ENCODE measurements at places on chromosomes 7 and 10.

GRCh38 chr10:22851865-22852239, 76.0 kb upstream of the ARMC3 start:
- no peak for DNase-seq

GRCh38 chr7:15886626-15887025, 200.1 kb upstream of the MEOX2 start:
- DNase-seq, result no peak

DNA sequence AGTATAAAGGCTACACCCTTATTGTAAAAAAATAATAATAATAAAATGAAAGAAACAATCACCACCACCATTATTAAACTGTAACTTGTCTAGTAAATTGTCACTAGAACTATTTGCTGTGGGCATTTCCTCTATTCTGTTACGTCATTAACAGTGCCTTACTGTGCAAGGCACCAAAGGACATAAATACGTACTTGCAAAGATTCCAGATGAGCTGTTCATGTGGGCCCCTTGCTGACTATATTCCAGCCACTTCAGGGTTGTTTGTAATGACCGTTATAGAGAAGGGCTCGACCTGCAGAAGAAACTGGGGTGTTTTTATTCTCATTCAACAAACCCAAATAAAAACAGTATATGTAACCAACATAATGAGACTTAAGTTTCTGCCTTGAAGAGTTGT, 60.4 kb downstream of the KLRG2 start:
- DNase-seq, result no peak

DNA sequence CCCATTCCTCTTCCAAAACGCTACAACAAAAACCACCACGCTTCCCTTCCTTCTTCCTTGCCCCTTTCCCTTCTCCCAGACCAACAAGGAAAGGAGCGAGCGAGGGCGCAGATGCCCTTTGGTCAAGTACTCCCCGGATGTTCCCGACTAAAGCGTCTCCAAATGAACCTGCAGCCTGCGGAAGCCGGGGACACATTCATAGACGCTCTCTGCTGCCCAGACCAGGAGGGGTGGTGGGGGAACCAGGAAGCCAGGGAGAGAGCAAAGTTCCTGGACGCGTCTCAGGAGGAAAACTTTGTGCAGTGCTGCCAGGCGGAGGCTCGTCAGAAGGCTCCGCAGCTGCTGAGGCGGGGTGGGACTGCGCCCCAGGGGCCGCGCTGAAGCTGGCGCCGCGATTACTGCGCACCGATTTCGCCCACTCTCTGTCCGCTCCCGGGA, 754 bp downstream of the SEMA3D start:
- no peak for DNase-seq

DNA sequence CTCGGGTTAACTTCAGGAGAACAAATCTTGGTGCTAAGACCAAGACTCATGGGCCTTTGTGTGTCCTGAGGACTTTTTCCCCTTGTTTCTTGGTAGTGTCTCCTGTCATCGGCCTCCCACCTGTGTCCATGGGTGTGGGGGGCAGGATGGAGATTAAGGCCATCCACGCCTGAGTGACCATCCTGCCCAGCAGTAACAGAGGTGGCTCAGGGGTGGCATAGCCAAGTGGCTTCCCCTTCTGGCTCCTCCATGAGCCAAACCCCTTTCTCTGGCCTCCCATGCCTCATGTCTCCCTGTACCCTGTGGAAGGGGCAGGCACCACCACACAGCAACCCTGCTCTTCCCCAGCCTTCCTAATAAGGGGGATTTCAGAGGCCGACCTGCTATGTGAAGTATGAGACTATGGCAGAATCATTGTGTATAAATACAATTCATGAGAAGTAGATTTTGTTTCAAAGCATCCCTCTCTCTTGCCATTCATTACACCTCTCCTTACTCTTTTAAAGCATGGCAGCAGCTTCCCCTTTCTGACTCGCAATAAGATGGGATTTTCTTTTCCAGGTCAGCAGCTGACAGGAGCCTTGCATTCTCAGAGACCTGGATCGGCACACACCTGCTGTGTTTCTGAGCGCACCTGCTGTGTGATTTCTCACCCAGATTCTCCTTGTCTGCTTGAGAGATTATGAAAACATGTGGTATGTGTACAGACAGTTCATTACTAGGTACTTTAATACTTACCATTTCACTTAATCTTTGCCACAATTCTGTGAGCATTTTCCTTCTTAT, 102.5 kb downstream of the XPNPEP1 start:
- DNase-seq, result no peak

DNA sequence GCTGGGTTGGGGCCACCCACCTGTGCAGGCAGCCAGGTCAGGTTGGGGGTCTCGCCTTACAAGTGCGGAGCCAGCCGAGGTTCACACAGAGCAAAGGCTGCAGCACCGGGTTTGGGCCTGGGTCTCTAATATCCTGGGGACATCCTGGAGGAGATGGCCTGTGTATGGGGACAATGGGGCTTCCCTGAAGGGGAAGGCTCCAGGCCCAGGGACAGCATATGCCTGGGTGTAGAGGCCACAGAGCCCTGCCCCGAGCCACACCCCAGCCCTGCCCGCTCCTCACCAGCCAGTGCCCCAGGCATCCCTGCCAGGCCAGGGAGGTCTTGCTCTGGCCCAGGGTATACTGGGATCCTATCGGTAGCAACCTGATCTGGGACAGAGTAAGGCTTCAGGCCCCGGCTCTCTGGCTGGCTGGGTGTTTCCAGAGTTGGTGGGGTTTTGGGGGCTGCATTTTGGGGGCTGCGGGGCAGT, 9.1 kb downstream of the TTYH3 start:
- no peak for DNase-seq

GRCh38 chr7:148982654-148983199, 45.6 kb downstream of the PDIA4 start:
- no peak for DNase-seq

DNA sequence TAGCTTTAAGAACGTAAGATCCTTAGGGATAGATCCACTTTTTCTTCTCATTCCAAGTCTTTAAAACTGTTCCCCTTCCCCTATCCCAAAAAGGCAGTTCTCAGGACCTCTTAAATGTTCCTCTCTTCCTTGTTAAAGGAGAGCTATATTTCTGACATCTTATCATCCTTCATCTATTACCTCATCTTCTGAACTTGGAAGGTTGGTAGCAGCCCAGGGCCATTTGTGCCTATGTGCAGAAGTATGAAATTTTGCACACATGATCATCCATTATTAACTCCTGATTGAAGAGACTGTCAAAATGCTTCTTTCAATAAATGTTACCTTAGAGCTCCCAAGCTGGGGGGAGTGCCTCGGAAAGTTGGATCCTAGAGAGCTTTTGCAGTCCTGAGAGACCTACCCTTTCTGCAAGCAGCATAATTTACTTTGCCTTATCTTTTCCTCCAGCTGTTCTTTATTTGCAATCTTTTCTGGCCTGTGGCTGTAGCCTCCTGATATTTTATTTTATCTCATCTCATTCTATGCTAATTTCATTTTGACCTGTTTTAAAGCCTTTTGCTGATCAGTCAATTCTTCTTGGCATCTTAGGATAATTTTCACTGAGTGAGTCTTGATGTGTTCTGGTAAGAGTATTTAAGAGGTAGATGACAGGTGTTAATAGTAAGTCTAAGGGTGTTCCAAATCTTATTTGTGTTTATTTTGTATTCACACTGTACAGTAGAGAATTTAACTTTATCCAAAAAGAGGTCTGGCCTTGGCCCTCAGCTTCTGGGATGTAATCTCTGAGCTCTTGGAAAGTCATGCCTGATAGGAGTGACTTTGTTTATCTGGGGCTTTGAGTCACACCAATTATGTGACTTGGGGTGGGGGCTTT, 135.0 kb upstream of the PDLIM1 start:
- no peak for DNase-seq

GRCh38 chr10:35813219-35813618, 171.1 kb upstream of the FZD8 start:
- no peak for DNase-seq

- DNase-seq, result no peak
These were observed 108.4 kb upstream of the FAM3C start for GRCh38 chr7:121504482-121504881.

DNA sequence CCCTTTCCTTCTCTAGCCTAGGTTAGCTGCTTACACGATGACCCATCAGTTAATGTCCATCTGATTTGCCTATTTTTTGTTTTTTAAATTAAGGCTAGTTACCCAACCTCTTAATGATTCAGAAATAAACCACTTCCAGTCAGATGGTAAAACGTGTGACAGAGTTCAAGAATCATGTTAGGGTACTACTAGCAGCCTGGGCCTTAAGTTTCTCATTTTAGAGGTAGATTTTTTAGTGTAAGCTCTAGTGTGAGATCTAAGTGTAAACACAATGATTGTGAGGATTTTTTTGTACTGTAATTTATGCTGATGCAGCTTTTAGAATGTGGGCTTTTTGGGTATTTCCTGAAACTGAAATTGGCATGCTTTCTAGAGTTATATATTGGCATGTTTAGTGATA, 130.0 kb downstream of the CDK14 start:
- DNase-seq, result no peak

GRCh38 chr10:95459446-95460045, 101.6 kb downstream of the SORBS1 start:
- no peak for DNase-seq

GRCh38 chr7:91565499-91566401, 301.5 kb downstream of the FZD1 start:
- DNase-seq, result no peak

GRCh38 chr10:23834091-23834490, 374.8 kb upstream of the KIAA1217 start:
- no peak for DNase-seq

GRCh38 chr7:132207211-132207610, 369.1 kb downstream of the PLXNA4 start:
- DNase-seq, result no peak

- no peak for DNase-seq
These were observed 69.1 kb downstream of the ZMIZ1 start for GRCh38 chr10:79137826-79138225.

- no peak for DNase-seq
These were observed 15.1 kb upstream of the CUBN start for GRCh38 chr10:17144757-17145156.

DNA sequence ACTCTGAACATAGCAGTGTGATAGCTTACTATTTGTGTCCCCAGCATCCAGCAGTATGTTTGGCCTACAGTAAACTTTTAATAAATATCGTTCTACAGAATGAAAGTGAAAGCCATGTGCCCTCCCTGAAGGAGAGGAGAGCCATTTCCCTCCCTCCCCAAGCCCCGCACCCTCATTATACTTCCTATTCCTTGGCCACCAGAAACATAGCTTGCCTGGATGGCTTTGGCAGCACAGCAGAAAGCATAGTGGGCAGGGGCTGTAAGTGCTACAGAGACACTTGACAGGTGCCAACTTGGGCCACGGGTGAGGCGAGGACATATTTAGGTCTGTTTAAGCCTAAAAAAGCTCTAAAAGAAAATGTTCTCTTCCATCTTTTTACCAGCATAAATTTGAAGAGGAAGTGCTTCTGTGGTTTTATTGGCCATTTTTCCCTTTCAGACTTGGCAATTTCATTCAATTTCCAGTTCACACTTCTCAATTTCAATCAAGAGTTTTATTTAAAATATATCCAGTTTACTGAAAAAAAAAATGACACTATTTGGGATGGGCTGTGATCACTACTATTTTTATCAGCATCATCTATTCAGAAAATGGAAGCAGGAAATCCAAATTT, 12.7 kb downstream of the HHEX start:
- no peak for DNase-seq

- DNase-seq, result no peak
These were observed 5.6 kb upstream of the NKX1-2 start for GRCh38 chr10:124455441-124455840.

GRCh38 chr10:128714644-128715415, 588.6 kb upstream of the MKI67 start:
- no peak for DNase-seq

DNA sequence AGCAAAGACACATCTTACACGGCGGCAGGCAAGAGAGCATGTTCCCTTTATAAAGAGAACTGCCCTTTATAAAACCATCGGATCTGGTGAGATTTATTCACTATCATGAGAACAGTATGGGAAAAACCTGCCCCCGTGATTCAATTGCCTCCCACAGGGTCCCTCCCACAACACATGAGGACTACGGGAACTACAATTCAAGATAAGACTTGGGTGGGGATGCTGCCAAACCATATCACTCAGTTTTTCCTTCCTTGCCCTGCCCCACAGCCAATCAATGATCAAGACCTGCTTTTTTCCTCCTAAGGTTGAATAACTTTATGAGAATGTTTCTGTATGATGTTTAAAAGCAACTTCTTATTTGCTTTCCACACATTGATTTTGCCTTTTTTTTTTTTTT, 3.1 kb upstream of the PTPRE start:
- no peak for DNase-seq

- DNase-seq, result no peak
These were observed 70.4 kb upstream of the AOAH start for GRCh38 chr7:36794689-36795088.

DNA sequence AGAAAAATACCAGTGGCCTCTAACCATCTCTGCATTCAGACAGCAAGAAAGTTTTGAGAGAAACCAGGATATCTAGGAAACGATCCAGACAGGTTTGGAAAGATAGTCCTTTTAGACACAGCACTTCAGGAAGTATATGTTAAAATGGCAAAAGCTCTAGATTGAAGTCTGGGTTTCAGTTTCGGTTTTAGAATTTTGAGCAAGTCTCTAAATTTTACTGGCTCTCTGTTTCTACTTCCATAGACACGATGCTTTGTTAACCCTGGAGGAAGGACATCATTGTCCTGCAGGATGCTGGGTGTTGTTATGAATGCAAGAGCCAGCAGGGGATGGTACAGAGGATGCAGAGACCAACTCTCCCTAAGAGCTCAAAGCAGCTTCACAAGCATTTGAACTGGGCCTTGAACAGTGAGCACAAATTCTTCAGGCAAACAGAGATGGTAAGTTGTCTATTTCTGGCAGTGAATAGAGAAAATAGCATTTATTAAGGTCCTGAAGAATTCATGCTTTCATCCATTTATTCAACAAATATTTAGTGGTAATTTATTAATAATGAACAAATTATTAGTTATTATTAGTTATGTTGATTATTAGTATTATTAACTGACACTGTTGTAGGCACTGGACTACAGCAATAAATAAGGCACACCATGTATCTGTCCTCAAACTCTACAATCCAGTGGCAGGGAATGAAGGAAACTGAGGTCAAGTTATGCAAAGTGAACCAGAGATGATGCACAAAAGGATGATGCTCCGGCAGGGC, 152.7 kb upstream of the NRP1 start:
- no peak for DNase-seq

GRCh38 chr7:136259074-136259473, 281.9 kb upstream of the MTPN start:
- no peak for DNase-seq

GRCh38 chr10:102669206-102670064, 25.2 kb downstream of the TRIM8 start:
- DNase-seq, result no peak

- DNase-seq, result no peak
These were observed 63.9 kb downstream of the SND1 start for GRCh38 chr7:127715901-127716300.
